ENCODE measurements at places on chromosomes 11 and 22.

DNA sequence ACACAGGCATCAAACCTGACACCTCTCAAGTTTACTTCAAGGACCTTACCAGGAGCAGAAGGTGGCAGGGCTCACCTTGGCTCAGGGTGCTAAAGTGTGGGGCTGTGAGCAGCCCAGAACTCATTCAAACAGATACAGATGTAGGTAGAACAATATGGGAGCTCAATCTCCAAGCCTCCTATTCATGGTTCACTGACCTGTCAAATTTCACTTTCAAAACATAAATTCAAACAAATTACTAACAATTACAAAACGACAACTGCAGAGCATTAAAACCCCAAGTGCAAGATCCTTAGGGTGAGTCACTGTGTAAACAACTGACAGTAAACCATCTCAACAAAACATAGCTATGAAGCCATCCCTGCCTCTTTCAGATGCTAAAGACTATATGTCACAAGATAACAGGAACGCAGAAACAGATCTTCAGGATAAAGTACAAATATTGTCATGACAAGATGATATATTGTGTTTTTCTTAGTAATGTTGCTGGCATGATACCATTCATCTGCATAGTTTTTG is 303.5 kb upstream of the ANO3 start:
- peak; percentile 27 for DNase-seq

- no peak for DNase-seq
Observed at GRCh38 chr11:45810431-45811108, 5.6 kb downstream of the SLC35C1 start.

DNA sequence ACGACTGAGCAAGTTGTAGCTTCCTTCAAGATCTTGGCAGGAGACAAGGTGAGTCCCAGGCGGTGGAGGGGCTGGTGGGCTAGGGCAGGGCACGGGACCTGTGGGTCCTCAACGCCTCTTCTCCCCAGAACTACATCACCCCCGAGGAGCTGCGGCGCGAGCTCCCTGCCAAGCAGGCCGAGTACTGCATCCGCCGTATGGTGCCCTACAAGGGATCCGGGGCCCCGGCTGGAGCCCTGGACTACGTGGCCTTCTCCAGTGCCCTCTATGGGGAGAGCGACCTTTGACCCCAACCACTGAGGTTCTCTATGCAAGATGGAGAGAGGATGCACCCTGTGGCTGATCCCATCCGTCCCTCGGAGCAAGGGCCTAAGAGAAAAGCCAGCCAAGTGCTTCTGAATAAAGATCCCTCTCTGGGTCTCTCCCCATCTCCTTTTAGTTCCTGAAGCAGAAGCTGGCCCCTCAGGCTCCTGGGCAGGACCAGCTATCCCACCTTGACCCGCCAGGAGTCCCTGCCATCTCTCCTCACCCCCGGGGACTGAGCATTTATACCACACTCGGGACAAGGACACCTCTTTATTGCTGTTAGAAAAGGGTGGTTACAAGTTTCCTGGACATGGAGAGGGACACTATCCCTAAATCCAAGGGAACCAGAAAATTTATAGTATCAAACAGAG is 5.4 kb downstream of the CTSF start:
- no peak for DNase-seq

DNA sequence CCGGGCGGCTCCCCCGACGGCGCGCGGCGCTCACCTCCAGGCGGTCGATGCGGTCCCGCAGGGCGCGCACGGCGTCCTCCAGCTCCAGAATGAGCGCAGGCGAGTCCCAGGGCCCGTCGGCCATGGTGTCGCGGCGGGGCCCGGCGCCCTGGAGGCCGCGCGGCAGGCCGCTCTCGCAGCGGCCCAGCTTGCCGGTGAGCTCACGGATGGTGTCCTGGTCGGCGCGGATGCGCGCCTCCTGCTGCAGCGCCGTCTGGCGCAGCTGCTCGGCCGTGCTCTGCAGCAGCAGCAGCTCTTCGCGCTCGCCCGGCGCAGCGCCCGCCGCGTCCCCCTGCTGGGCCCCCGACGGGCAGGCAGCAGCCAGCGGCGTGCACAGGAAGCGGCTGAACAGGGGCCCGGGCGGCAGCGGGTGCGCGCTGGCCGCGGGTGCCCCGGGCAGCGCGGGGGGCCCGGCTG is 599 bp downstream of the NPTXR start:
- DNase-seq = no peak

DNA sequence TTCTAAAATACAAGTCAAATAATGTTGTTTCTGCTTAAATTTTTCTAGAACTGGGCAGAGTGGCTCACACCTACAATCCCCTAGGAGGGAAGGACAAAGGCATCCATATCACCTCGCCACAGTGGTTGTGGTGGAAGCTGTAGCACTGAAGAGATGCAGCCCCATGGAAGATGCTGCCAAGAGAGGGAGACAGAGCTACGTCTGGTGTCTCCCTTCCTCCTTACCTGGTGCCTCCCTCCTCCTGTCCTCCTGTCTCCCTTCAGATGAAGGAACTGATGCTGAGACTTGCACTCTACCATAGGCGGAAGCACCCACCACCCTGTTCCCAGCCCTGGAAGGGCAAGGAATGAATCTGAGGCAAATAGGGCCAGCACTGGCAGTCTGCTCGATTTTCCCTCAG is 22.3 kb downstream of the MMP27 start:
- peak; percentile 49 for DNase-seq

- DNase-seq = no peak
Observed at GRCh38 chr11:12831471-12832202, 157.4 kb downstream of the TEAD1 start.

DNA sequence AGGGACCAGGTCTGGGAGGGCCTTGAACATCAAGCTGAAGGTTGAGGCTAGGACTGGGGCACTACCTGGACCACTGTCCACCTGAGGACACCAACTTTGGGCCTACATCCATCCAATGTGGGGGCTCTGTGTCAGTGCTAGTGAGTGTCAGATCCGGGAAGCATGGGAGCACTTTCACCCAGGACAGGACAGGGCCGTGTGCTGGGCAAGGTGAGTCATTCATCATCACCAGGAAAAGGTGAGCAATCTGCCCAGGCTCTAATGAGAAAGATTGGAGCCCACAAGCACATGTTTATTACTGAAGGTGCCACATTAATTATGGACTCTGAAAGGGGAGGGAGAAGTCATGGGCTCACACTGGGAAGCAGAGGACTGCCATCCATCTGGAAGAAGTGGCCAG is 39.7 kb upstream of the DRD2 start:
- DNase-seq = no peak

DNA sequence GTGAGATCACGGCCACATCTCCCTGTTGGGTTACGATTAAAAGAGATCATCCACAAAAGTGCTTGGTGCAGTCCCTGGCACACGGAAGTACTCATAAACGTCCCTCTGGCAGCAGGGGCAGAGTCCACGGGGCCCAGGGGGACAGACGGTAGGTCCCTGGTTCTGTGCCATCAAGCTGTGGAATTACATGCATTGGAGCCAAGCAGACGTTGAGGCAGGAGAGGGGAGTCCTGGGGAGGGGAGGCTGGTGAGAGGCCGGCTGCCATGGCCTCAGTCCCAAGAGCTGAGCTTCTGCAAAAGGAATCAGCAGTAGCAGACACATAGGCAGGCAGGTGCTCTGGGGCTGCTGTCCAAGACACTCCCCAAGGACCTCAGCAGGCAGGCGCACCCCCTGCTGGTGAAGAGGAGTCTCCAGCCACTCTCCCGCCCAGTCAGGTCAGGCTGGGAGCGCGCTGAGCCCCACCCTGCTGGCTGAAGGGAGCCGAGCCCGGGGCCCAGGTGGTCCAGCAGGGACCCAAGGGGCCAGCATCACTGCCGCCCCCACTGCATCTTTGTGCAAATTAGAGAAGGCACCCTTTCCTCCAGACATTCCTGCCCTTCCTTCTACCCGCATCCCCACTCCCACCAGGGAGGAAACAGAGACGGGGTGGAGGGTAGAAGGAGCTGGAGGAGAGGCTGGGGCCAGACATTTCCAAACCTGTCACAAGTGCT is 7.6 kb upstream of the KCTD17 start:
- DNase-seq = peak; percentile 74

DNA sequence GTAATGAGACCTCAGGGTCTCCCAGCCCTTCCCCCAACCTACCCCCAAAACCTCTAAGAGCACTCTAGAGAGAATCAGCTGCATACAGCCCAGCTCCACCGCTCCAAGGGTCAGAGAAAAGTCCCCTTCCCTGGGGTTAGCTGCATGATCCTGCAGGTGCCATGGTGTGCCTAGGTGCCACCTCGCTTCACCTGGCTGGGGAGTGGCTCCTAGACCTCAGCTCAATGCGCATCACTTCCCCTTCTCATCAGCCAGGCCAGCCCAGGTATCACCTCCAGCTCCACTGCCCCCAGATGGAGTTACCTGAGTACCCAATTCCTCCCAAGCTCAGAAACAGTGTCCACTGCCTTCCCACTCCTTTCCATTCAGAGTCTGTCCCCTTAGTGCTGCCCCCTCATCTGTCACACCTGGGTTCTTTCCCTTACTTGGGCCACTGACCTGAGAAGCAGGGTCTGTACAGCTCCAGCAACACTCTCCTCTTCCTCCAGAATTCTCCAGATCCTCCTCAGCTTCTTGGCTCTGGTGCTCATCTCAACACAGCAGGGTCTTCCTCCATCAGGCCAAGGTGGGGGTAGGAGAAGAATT is 1.3 kb downstream of the STARD10 start:
- no peak for DNase-seq

DNA sequence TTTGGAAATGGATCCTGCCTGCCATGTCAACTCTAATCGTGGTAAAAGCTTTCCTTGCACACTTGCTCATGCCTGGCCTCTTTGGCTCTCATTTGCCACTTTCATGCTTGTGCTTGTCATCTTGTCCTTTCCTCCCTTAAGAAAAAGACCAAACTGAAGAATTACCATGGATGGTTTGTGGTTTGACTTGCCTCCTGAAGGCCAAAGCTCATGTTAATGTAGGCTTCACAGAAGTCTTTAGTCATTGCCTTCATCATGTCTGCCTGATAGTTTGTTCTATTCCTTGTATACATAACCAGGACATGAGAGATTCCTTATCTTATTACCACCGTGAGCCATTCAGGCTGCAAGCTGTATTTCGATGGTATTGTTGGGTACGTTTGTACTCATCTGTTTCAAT is 17.3 kb downstream of the TEAD1 start:
- DNase-seq = peak; percentile 44

Measured in HT-29 (cell line).